DMS153 (cell line): ENCODE measurements at places on chromosomes 16 and 17.

- DNase-seq = no peak
Measured at GRCh38 chr16:69840975-69841374, 78.8 kb downstream of the WWP2 start.

DNA sequence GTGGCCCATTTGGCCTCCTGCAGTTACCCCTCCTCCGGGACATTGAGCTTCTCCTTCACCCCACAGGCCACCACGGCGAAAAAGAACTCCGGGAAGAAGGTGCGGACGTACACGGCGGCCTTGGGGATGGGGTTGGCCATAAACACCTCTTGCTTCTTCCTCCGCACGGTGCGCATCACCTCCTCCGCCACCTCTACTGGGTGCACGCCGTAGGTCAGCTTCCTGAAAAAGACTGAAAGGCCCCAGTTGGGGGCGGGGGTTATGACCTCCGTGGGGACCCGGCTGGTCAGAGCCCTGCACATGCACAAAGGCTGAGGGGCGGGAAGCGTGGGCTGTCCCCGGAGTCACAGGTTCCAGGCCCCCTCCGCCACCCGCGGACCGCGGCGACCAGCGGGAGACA is 19.9 kb downstream of the DHRS7C start:
- DNase-seq = no peak

DNA sequence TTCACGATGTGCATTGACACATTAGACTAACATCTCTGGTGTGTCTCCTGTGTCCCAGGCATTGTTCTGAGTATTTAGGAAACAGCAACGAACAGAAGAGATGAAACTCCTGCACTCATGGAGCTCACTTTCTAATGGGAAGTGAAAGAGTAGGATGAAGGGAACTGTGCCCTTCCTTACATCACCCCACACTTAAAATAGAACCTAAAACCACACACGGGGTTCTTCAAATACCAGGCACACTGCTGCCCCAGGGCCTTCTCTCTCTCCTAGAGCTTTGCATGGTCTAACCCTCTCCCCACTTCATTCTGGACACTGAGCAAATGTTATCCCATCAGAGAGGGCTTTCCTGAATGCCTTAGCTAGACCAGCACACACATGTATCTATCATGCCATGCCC is 33.7 kb downstream of the TRIM25 start:
- no peak for DNase-seq

GRCh38 chr17:69578385-69578936 is 164.0 kb downstream of the MAP2K6 start:
- DNase-seq = no peak

GRCh38 chr17:51365090-51365489 is 104.7 kb downstream of the UTP18 start:
- no peak for DNase-seq

DNA sequence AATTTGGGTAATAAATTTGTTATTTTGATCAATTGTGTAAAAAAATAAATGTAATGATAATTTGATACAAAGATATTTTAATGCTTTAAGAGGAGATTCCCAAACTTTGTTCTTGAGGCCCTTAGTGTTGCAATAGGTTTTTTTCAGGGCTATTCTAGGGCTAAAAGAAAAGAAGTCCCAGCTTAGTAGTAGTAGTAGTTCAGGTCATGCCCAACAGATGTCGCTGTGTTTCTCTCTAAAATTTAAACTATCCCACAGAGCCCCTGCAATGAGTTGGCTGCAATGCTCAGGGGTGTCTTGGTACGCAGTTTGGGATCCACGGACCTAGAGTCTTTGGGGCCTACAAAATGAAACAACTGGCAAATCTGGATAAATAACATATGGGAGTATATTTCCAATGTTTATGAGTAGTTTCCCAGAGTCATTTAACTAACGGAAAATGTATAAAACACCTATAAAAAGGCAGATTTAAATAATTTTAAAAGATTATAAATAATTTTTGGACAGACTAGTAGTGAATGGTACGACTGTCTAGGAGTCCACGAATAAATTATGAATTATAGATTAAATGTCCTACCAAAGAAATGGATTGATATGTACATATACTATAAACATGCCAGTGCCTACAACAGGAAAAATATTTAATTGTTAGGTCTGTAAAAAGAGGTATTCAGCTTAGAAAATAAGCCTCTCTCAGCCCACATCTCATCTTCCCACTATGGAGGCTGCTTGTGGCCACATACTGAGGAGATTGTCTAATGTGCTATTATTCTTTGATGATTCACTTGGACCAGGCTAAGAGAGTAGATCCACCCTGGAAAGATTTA is 228.5 kb upstream of the PMFBP1 start:
- DNase-seq = peak; percentile 24

GRCh38 chr17:32672711-32673110 is 185.9 kb downstream of the CDK5R1 start:
- no peak for DNase-seq

- no peak for DNase-seq
Measured at GRCh38 chr16:67760956-67761230, 41.8 kb upstream of the GFOD2 start.

DNA sequence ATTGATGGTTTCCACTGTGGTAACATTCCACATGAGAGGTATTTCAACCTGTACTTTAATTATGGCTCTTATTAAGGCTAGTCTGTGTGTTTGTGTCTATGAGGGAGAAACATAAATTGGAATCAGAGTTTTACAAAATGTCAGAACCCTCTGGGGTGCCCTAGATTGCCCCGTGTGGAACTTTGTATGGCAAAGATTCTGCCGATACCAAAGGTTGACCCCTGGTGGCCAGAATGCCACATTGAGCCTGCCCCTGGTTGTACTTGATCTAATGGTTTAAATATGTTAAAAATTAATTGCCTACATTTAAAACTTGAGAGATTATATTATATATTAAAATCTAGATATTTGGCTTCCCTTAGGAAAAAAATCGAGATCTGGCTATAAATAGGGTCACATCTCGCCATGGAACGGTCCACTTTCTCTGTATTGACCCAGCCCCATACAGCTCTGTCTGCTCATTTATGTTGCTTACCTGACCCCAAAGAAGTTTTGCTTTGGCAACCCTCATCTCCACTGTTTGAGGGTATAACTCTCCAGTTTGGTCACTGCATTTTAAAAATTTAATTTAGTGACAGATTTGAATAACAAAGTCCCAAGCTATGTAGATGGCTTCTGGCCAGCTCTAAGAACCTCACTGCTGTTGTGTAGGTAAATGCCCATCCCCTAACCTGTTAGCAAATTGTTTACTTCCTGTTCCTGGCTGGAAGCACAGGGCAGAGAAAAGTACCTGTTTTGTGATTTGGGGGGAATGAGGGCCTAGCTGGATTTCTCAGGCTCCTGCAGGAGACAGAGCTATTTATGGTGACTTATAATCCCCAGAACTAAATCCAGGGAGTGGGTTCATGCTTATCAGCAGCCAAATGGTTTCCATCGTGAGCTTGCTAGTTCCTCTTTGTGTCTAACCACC is 95.0 kb downstream of the PLCG2 start:
- DNase-seq = peak; percentile 19

DNA sequence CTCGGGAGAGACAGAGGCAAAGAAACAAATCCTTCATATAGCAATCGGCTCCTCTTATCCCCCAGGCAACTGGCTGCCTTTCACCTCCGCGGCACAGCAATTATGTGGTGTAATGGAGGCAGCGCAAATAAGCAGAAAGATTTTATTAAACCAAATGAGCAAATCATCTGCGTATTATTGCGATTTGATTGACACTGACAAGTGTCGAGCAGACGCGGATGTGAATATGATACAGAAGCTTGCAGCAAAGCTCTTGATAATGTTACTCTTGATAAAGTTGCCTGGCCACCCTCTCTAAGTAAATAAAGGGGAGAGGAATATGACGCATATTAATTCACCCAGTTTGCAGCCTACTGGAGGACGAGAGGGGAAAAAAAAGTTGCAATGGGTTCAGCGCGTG is 26.5 kb upstream of the AKTIP start:
- DNase-seq = peak; percentile 11

GRCh38 chr16:64278196-64278595 is 843.7 kb downstream of the CDH11 start:
- no peak for DNase-seq
